T-helper 17 cell (primary cell): ENCODE measurements at places on chromosomes 7 and 10.

GRCh38 chr10:81095238-81095637, 557.5 kb downstream of the SH2D4B start:
- DNase-seq = no peak

DNA sequence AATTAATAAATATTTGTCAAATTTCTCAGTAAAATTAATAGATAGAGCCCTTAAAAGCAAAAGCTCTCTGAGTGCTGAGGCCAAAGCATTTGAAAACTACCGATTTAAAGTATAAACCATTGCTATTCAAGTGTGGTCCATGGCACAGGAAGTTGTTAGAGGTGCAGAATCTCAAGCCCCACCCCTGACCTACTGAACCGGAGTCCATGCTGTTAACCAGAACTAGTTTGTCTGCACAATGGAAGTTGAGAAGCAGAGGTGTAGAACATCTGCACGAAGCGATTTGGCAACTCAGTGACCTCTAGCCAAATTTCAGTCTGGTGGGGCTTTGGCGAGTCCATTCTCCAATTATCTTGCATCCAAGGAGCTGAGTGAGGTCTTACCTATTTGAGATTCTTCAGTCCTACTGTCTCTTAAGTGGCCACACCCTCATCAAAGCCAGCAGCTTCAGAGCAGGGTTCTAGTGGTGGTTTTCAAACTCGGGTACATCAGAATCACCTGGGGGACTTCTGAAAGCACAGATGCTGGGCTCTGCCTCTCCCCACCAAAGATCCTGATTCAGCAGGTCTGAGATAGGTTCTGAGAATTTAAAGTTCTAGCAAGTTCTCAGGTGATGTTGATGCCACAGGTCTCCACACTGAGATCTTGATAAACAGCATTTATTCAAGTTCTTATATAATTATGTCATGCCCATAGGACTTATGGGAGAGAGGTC, 96.8 kb upstream of the SAMD8 start:
- DNase-seq = no peak

- DNase-seq = no peak
These were observed 715.3 kb downstream of the NXPH1 start for GRCh38 chr7:9148687-9149086.

DNA sequence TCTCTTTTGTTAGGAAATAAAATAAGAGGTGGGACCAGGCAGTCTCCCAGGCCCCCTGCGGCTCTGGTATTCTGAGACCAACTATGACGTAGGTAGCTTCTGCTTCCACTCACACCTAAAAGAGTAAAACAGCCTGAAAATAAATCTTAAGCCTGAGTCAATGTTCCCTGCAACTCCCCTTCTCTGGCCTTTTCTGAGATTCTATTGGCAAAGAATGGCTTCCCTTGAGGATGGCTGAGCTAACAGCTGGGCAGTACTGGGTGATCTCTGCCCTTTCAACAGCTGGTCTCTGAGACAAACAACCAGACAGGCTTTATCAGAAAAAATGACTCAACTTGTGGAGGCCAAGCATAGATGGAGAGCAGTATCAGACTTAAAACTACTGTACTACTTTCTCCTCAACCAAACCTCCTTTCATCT, 58.7 kb downstream of the CREB3L2 start:
- DNase-seq = no peak

DNA sequence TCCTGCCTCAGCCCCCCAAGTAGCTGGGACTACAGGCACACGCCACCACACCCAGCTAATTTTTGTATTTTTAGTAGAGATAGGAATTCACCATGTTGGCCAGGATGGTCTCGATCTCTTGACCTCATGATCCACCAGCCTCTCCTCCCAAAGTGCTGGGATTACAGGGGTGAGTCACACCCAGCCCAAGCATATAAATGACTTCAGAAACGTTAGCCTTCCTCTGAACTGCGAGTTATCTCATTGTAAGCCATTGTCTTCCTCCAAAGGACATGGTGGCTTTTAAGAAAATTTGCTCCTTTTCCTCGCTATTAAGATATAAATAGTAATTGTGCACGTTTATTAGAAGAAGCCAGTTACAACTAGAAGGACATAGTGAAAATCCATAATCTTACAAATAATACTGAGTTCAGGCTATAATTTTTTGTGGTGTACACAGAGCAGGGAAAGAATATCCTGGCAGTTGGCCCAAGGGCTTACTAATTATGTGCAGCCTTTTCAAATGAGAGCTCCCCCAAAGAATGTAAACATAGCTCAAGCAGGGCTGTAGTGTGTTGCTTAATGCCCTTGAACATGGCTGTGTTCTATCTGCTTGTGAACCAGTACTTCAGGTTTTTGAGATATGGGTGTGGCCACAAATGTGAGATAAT, 495.8 kb downstream of the PARD3 start:
- no peak for DNase-seq
